ENCODE measurements at places on chromosomes 13 and 19.
A peak's percentile ranks its signal among the peaks of the same experiment; 100 is the strongest.

- DNase-seq = no peak
Observed at GRCh38 chr13:76014406-76015318, 378.5 kb downstream of the LMO7 start.

DNA sequence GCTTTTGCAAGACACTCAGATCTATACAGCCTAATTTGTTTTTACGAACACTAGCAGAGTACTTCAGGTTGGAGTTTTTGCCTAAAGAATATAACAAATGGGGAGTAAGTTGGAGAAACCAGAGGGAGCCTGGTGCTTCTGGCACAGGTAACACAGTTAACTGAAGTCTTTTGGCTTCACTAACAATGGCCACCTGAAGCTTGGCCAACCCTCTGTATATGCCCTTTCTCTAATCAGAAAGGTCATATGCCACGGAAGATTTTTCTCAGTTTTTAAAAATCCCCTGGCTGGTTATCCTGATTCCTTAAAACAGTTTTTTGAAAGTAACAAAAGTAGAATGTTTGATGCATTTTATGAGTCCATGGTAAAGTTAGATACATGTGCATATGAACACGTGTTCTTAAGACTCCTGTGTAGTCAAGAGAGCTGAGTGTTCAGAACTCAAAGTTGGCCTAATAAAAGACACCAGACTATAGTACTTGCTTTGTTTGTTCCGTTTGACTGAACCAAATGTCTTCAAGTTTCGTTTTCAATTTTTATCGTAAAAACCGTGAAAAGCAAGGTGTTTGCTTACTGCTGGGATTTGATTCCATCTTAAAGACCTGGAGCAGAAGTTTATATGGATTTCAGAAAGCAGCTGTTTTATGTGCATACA, 137.5 kb downstream of the KCNRG start:
- no peak for DNase-seq

GRCh38 chr13:68834375-68834774, 1273.3 kb upstream of the ATXN8OS start:
- no peak for DNase-seq

- no peak for DNase-seq
Observed at GRCh38 chr13:33997574-33997973, 179.6 kb downstream of the RFC3 start.

GRCh38 chr13:73440296-73440895, 381.6 kb downstream of the KLF5 start:
- peak; percentile 9 for DNase-seq

DNA sequence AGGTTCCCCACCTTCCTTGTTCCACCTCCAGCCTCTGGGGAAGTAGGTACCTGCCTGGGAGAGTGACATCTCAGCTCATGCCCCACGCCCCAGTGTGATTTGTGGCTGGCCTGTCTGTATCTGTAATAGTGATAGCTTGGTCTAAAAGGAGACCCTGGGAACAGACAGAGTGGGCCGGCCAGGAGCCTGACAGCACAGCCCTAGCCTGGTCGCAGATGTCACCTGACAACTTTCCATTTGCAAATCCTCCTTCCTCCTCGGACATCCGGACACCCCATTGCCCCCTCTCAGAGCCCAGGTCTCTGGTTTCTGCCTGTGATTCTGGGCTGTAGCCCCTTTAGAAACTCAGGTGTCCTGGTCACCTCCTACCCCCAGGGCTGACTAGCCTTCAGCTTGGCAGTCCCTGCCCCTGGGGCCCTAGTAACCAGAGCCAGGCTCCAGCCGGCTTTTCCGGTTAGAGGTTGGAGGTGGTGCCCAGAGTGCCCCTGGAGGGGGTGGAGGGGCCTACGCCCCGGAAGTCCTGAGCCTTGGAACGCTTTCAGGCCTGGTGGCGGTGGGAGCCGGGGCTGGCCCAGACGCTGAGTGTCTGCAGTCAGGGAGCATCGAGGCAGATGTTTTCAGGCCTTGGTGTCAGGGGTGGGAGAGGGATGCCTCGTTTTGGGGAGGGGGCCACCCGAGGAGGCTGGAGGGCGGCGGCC, 6.5 kb downstream of the LRRC8E start:
- DNase-seq = no peak

DNA sequence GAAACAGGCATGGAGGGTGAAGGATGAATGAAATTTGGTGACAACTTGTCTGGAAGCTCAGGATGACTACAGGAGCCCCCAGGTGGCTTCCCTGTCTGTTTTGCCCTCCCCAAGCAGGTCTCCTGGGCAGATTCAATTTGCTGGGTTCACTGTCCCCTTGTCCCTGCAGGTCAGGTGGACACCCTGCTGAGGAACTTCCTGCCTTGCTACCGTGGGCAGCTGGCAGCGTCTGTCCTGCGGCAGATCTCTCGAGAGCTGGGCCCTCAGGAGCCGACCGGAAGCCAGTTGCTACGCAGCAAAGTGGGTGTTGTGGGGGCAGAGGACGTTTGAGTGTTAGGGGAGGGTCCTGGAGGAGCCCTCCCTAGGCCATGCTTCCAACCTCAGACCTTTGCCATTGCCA, 19.1 kb downstream of the PGLS start:
- DNase-seq = no peak

GRCh38 chr13:42370229-42370628, 98.3 kb downstream of the AKAP11 start:
- DNase-seq = no peak

GRCh38 chr13:99686157-99686572, 184.9 kb downstream of the TM9SF2 start:
- DNase-seq = peak; percentile 68
